ENCODE measurements at places on chromosomes 2 and 18. TPM values are rescaled to one million over a fixed set of nuclear protein-coding genes. Genes with fewer than 3 reads are reported as not detected.

The CHRND gene
- not detected for total RNA-seq

The CCDC138 gene
- total RNA-seq: 6.1 TPM

The FAP gene
- total RNA-seq: 71.0 TPM

DNA sequence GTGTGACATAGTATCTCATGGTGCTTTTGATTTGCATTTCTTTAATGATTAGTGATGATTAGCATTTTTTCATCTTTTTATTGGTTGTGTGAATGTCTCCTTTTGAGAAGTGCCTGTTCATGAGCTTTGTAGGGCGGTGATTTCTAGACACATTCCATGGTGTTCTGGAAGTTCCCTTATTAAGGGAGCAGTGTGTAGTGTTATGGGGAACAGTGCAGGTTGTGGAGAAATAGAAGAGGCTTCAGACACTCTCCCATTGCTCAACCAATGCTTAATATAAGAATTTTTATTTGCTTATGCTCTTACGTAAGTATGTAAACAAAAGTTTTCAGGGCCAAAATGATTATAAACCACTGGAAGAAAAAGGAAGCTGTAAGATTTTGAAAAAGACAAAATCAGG lies 34.7 kb downstream of the MMADHC start:
- no peak for DNase-seq

DNA sequence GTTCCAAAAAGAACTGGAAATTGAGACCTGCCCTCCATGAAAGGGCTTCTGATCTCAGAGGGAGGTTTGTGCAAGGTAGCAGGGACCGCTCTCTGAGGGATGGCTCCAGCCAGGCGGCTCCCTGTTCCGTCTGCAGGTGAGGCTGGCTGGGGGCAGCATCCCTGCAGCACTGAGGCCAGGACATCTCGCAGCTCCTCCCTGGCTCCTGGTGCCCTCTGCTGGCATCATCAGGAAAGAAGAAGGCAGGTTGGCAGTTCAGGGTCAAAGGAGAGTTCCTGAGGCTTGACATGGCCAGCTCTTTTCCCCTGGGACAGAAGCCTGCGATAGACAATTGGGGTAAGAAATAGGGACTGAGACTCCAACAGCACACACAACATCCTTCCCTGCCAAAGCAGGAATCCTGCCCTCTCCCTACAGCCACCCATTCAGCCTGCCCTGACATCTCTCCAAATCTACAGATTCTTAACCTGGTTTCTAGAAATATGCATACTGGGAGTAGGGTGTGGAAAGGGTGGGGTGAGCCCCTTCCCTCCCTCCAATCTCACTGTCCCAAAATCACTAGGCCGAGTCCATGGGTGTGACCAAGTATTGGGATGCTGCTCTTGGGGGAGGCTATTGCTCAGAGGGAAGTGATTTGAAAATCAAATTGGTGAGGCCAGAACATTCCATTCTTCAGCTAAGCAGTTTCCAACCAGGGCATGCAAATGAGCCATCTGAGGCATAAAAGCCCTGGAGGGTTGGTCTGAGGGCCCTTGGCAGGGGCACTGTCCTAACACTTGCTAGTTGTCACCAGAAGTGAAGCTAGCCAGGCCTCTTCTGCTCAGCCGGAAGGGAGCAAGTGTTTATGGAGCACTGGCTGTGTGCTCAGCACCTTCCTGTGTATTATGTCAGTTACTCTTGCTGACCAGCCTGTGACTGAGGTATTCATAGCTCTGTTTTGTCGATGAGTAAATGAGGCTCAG lies 185.4 kb downstream of the TFCP2L1 start:
- DNase-seq: no peak

GRCh38 chr2:206433686-206434085 lies 9.6 kb upstream of the ADAM23 start:
- no peak for DNase-seq

DNA sequence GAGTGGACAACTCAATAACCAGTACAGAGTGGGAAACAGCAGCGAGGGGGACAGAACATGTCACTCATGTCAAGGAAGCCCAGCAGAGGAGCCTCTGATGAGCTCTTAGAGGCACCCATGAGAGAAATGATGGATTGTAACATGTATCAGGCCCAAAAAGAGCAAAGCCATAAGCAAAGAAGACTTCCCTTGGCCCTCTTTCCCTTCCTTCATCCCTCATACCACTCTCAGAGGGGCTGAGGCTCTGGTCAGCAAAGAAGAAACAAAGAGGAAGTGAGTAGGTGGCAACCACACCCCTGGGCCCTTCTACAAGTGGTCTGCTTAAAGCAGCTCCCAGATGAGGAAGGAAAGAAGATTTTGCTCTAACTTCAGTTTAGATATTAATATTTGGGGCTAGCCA lies 112.8 kb downstream of the CDC42EP3 start:
- DNase-seq: no peak

All from IMR-90 (cell line).